ENCODE measurements at places on chromosomes 2 and 18. TPM values are rescaled to one million over a fixed set of nuclear protein-coding genes. Genes with fewer than 3 reads are reported as not detected.

DNA sequence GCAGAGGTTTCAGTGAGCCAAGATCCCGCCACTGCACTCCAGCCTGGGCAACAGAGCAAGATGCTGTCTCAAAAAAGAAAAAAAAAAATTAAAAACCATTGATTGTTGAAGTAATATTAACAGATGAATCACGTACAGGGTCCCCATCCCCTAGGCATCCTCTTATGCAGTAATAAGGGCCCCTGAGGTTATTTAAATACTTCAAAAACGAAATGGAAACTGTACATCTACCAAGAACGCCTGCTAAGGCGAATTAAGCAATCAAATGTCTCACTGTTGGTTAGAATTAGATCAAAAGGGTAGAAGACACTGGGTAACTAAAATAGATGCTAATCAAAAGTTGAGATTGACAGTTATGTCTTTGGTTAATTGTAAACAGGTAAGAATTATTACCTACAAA lies 7.5 kb downstream of the TRABD2A start:
- H3K4me1 ChIP-seq, result no peaks in the 10 kb centered on the region
- H3K27me3 ChIP-seq, result no peaks in the 10 kb centered on the region
- DNase-seq, result no peak
- H3K27ac ChIP-seq, result no peak overlapping the region

DNA sequence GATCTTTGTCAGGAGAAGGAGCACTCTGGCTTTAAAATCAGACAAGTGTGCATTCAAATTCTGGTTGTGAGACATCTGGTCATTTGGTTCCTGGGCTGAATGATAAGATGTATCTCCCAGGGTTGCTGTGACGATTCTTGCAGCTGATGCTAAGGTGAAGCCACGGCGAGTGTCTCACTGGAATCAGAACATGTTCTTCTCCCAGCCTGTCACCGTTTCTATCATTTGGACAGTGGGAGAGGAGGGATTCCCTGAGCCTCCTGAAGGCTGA lies 68.3 kb downstream of the NCK2 start:
- no peak overlapping the region for H3K27ac ChIP-seq
- H3K4me3 ChIP-seq, result no peak overlapping the region
- peaks cover 4% of the 10 kb centered on the region for H3K36me3 ChIP-seq
- no peak for DNase-seq
- H3K27me3 ChIP-seq, result no peaks in the 10 kb centered on the region

- H3K4me1 ChIP-seq, result peaks cover 11% of the 10 kb centered on the region
- H3K4me3 ChIP-seq, result no peak overlapping the region
Observed at GRCh38 chr18:2903006-2903405, 56.2 kb downstream of the EMILIN2 start.

DNA sequence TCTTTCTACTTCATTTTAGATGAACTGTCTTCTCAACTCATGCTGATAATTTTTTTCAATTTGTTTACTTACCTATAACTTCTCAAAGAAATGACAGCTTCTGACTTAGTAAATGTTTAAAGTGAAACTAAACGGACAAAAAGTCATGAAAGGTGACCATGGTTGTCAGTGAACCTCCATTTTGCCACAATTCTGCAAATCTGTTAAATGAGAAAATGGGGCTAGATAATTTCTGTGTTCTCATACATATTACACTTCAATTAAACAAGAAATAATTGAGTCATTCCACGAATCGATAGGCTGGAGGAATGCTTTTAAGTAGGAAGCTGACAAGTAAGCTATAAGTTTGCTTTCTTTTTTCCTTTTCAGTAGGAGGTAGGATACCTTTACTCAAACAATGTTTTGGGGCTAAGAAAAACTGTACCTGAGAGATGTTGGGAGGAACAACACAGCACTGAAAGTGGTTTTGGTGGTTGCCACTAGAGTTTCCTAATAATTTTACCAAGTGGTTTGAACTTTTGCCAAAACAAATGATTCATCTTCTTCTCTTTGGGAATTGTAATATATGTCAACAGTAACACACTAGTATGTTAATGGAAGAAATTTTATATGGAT lies 17.1 kb downstream of the DYNAP start:
- no peaks in the 10 kb centered on the region for H3K27me3 ChIP-seq
- DNase-seq, result peak; percentile 96
- peak overlapping the region; percentile 65 for H3K4me3 ChIP-seq
- H3K36me3 ChIP-seq, result no peaks in the 10 kb centered on the region
- peak overlapping the region; percentile 95 for H3K27ac ChIP-seq
- peaks cover 43% of the 10 kb centered on the region for H3K4me1 ChIP-seq

DNA sequence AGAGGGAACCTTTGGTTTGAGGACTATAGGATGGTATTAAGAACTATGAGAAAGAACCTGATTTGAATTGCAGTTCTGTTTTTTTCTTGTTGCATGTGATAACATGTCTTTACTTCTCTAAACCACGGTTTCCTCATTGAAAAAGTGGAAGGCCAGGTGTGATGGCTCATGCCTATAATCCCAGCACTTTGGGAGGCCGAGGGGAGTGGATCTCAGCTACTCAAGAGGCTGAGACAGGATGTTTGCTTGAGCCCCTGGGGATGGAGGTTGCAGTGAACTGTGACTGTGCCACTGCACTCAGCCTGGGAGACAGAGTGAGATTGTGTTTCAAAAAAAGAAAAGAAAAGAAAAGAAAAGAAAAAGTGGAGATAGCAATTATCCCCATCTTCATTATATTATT lies 32.3 kb downstream of the SCN9A start:
- no peaks in the 10 kb centered on the region for H3K36me3 ChIP-seq
- DNase-seq, result no peak
- peaks cover 10% of the 10 kb centered on the region for H3K4me1 ChIP-seq

SIX2 gene
- total RNA-seq, result 27.9 TPM

GRCh38 chr2:176999301-176999700 lies 213.3 kb upstream of the HNRNPA3 start:
- no peak for DNase-seq
- H3K27ac ChIP-seq, result no peak overlapping the region
- 0 out of 2 replicates have a peak, but pooled peaks cover 5% of the 10 kb centered on the region for H3K4me1 ChIP-seq
- H3K36me3 ChIP-seq, result no peaks in the 10 kb centered on the region
- H3K4me3 ChIP-seq, result no peak overlapping the region

- peaks cover 35% of the 10 kb centered on the region for H3K4me1 ChIP-seq
- no peak overlapping the region for H3K4me3 ChIP-seq
- peak overlapping the region; percentile 73 for H3K27ac ChIP-seq
Observed at GRCh38 chr2:46229134-46230063, 67.8 kb upstream of the EPAS1 start.

DNA sequence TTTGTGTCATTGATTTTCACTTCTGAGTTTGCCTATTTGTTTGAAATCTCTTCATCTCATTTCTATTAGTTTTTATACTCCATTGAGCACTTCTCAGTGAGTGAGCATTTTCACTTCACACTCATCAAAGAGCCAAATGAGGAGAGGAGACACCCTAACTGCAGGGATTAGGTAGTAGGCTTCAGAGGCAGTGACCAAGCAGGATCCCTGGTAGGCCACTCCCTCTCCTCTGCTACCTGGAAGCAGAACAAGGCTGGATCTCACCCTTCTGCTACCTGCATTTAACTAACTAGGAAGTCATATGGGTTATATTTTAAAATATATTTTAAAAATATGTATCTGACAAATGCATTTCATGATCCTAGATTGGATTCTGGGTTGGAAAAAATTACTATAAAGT lies 52.7 kb downstream of the SEMA4F start:
- no peaks in the 10 kb centered on the region for H3K27me3 ChIP-seq
- H3K36me3 ChIP-seq, result no peaks in the 10 kb centered on the region
- no peak for DNase-seq

- no peaks in the 10 kb centered on the region for H3K4me1 ChIP-seq
- peaks cover 55% of the 10 kb centered on the region for H3K27me3 ChIP-seq
- peak; percentile 22 for DNase-seq
Observed at GRCh38 chr2:206275312-206276055, 1.0 kb downstream of the ZDBF2 start.

- H3K27ac ChIP-seq, result peak overlapping the region; percentile 89
- H3K27me3 ChIP-seq, result no peaks in the 10 kb centered on the region
- H3K4me3 ChIP-seq, result peak overlapping the region; percentile 8
- peaks cover 20% of the 10 kb centered on the region for H3K36me3 ChIP-seq
- peaks cover 21% of the 10 kb centered on the region for H3K4me1 ChIP-seq
- DNase-seq, result no peak
Observed at GRCh38 chr2:26086779-26087178, 52.9 kb downstream of the RAB10 start.

DNA sequence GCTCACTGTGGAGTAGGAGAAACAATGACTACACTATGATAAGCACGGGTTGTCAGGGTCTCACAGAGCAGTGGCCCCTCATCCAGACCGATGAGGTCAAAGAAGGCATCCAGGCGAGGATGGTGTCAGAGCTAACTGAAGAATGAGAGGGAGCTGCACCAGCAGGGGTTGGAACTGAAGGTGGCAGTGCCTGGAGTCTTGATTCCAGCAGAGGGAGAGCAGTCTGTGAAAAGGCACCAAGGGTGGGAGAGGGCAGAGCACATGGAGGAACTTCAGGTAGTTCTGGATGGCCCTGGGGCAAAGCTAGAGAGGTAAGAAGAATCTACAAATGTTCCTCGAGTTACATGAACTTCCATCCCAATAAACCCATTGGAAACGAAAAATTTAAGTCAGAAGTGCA lies 12.6 kb downstream of the ELMOD3 start:
- no peak overlapping the region for H3K27ac ChIP-seq
- H3K27me3 ChIP-seq, result no peaks in the 10 kb centered on the region
- H3K4me1 ChIP-seq, result peaks cover 14% of the 10 kb centered on the region
- H3K36me3 ChIP-seq, result peaks cover 2% of the 10 kb centered on the region
- DNase-seq, result no peak
- no peak overlapping the region for H3K4me3 ChIP-seq

DNA sequence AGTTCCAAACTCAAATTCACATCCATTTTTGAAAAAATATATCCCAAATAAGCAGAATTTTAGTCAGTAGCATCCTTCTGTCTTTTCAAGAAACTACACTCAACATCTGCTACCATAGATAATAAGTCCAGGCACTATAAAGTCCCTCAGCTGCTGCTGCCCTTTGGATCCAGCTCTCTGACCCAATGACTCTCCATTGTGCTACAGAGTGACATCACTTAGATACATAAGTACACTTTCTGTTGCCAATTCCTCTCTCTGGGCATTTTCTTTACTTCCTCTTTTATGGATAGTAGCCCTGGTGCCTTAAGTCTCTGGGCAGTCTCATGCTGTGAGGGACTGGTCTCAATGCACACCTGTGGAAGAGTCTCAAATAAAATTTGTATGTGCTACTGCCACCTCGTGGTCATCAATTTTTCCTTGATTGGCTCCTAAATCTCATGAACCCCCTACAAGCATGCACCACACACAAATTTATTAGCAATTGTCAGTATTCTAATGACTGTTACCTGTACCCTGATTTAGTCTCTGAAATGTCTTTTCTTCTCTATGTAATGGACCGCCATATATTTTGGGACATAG lies 219.2 kb downstream of the LRP1B start:
- H3K4me3 ChIP-seq, result no peak overlapping the region
- no peaks in the 10 kb centered on the region for H3K27me3 ChIP-seq
- no peaks in the 10 kb centered on the region for H3K4me1 ChIP-seq
- no peak overlapping the region for H3K27ac ChIP-seq
- no peaks in the 10 kb centered on the region for H3K36me3 ChIP-seq

GRCh38 chr2:211928201-211928600 lies 610.4 kb downstream of the ERBB4 start:
- H3K4me1 ChIP-seq, result no peaks in the 10 kb centered on the region
- H3K4me3 ChIP-seq, result no peak overlapping the region
- no peak for DNase-seq
- H3K36me3 ChIP-seq, result no peaks in the 10 kb centered on the region

CCDC85A gene
- total RNA-seq, result 1.1 TPM

STPG4 gene
- not detected for total RNA-seq

POTEE gene
- not detected for total RNA-seq

- no peak overlapping the region for H3K27ac ChIP-seq
- H3K4me1 ChIP-seq, result peaks cover 8% of the 10 kb centered on the region
- peak; percentile 44 for DNase-seq
- no peaks in the 10 kb centered on the region for H3K27me3 ChIP-seq
- no peak overlapping the region for H3K4me3 ChIP-seq
Observed at GRCh38 chr18:21735452-21736015, 5.1 kb upstream of the MIB1 start.

- no peaks in the 10 kb centered on the region for H3K4me1 ChIP-seq
- H3K36me3 ChIP-seq, result no peaks in the 10 kb centered on the region
- no peak overlapping the region for H3K4me3 ChIP-seq
- no peak overlapping the region for H3K27ac ChIP-seq
Observed at GRCh38 chr2:201839727-201840126, 33.4 kb downstream of the CDK15 start.

GRCh38 chr2:219059375-219059724 lies 1.4 kb downstream of the IHH start:
- no peak overlapping the region for H3K27ac ChIP-seq
- H3K36me3 ChIP-seq, result no peaks in the 10 kb centered on the region
- DNase-seq, result no peak
- H3K4me3 ChIP-seq, result peak overlapping the region; percentile 58

MAPK4 gene
- total RNA-seq, result not detected

RAB6C gene
- not detected for total RNA-seq

SULT1C4 gene
- total RNA-seq, result not detected

- no peaks in the 10 kb centered on the region for H3K36me3 ChIP-seq
- no peak for DNase-seq
- H3K27me3 ChIP-seq, result no peaks in the 10 kb centered on the region
- no peak overlapping the region for H3K4me3 ChIP-seq
Observed at GRCh38 chr2:115162494-115163293, 720.3 kb downstream of the DPP10 start.

AMER3 gene
- total RNA-seq, result not detected

MATN3 gene
- 1.6 TPM for total RNA-seq

DNA sequence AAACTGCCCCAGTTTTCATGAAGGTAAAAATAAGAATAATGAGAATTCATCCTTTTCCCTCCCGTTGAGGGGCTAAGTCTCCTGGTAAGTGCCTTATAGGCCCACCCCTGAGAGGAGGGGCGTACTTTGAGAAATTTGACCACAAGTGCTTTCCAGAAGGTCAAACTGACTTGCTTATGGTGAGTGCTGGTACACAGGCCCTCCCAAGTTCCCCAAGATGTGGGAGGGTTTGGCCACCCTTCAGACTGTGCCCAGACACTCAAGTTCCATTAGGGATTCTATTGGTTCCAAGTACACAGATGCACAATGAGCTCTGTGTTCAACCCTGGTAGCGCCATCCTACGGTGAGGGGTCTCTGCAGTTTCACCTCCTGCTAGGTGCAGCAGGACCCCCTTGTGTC lies 205.1 kb downstream of the CTIF start:
- no peak for DNase-seq
- no peak overlapping the region for H3K4me3 ChIP-seq
- H3K36me3 ChIP-seq, result no peaks in the 10 kb centered on the region
- H3K27ac ChIP-seq, result no peak overlapping the region
- no peaks in the 10 kb centered on the region for H3K27me3 ChIP-seq

All from PC-3 (cell line).